Stimulated activated CD4-positive, alpha-beta T cell treated with anti-CD3 and anti-CD28 coated beads, Interleukin-2, amount 100 ng/mL, for 48 hours (primary cell): ENCODE measurements at places on chromosomes 6 and 20.
A peak's percentile ranks its signal among the peaks of the same experiment; 100 is the strongest.

DNA sequence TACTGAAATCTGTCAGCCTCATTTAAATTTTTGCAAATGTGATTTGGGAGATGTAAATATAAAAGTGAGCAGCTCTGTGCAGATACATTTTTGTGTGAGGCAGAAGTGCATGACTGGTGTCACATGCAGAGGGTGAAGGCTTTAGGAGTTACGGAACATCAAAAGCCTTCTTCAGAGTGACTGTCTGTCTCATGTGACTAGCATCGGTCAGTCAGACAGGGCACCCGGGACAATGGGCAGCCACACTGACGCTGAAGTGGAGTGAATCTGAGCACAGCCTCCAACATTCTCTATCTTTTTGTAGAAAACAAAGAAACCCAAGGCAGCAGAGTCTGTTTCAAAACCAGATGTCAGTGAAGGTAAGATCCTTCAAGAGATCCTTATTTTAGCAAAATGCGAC, 7.9 kb upstream of the FAM209A start:
- no peak for DNase-seq

DNA sequence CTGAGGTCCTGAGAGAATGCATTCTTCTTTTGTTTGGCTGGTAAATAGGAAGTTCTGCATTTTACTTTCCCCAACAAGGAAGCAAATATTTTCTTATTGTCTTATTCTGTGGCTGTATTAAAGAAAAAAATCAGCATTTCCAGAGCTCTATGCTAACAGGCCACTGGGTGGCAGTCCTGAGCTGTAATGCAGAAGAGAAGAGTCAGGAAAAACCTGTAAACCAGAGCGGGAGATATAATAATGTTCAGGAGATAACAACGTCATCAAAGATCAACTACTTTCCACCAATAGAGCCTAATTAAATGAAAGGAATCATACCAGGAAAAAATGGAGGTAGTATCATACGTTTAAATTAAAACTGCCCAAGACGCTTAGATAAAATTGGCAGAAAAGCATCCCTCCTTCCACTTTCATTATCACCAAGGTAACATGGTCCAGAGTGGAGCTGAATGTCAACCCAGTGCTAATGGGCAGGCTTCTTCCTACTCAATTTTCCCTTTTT, 55.6 kb upstream of the CARMIL1 start:
- DNase-seq = peak; percentile 66

DNA sequence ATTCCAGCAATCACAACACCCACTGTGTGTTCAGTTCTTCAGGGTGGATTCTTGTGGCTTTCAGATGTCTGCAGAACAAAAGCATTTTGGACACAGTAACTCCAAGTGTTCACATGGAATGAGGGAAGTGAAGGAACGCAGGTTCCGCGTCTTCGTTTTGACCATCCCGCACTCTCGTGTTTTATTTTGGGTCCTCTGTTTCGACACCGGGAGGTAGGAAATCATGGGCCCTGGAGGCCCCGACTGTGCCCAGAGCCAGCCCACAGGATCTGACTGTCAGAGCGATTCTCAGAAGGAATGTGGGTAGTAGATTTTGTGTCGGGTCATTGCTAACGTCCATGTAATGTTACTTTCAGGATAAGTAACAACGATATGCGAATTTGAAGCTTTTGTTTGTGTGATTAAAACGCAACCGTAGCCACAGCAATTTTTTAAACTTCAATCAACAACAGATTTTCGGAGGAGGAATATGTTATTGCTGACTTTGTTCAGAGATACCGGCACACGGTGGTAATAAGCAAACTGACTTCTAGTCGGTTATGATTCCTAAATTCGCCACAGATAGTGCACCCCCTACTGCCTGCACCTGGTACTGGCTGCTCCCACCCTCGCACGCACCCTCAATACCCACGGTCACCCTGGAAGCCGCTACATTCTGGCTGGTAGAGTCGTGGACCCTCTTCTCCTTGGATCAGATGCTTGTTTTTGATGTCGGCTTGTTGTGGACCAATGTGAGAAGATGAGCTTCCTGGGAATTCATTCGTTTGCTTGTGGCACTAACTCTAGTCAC, 10.5 kb downstream of the NPEPL1 start:
- no peak for DNase-seq

DNA sequence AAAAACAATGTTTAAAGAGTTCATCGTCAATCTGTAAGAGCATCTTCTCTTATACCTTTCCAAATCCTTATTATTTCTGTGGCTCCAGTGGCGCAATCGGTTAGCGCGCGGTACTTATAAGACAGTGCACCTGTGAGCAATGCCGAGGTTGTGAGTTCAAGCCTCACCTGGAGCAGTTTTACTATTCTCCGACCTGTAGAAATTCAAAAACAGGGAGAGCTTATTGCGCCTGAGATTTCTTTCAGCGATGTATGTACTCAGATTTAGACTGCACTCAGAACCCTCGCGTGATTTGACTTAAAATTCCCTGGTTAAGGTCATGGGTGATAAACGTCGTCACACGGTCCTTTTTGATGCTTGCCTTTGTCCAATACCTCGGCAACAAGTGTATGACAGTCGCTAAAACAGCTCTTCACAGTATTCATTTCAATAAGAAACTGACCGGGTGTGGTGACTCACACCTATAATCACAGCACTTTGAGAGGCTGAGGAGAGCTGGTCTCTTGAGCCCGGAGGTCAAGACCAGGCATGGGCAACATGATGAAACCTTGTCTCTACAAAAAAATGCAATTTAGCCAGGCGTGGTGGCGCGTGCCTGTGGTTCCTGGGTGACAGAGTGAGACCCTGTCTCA, 11.9 kb downstream of the GPX5 start:
- DNase-seq = no peak

DNA sequence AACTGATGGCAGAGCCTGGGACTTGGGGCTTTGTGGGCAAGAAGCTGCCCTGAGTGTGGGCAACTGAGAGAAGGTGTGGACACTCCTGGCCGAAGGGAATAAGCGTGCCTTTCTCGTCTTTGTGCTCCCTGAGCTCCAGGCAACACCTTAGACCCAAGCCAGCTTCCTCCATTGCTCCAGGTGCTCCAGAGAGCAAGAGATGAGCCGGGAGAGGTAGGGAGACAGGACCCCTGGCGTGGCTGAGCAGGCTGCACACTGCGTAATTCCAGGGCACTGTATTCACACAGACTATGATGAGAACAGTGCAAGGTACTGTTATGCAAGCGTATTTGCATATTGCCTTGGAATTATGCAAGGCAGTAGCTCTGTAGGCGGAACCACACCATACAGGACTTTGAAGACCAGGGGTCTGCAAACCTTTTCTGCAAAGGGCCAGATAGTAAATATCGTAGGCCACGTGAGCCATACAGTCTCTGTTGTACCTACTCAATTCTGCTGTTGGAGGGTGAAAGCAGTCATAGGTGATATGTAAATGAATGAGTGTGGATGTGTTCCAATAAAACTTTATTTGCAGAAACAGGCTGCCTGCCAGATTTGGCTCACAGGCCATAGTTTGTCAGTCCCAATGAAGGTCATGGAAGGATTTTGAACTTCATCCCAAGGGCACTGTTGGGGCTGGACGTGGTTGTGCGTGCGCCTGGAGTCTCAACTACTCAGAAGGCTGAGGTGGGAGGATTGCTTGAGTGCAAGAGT, 42.1 kb upstream of the FAM83D start:
- DNase-seq = no peak

GRCh38 chr6:11944111-11944510, 68.0 kb upstream of the HIVEP1 start:
- no peak for DNase-seq

DNA sequence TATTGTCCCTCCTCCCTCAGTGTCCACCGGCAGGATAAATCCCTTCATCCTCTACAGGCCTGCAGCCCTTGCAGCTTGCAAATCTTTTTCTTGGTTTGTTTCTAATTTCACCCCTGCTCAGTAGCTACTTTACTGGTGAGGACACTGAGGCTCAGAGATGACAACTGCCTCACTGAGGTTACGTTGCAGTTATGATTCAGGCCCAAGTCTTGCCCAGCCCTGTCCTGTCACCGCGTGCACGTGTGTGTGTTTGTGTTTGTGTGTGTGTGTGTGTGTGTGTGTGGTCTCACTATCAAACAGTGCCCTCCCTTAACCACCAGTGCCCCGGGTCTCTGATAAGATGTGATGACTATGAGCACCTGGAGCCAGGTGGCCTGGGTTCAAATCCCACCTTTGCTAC, 21.1 kb downstream of the FAM110A start:
- DNase-seq = no peak

DNA sequence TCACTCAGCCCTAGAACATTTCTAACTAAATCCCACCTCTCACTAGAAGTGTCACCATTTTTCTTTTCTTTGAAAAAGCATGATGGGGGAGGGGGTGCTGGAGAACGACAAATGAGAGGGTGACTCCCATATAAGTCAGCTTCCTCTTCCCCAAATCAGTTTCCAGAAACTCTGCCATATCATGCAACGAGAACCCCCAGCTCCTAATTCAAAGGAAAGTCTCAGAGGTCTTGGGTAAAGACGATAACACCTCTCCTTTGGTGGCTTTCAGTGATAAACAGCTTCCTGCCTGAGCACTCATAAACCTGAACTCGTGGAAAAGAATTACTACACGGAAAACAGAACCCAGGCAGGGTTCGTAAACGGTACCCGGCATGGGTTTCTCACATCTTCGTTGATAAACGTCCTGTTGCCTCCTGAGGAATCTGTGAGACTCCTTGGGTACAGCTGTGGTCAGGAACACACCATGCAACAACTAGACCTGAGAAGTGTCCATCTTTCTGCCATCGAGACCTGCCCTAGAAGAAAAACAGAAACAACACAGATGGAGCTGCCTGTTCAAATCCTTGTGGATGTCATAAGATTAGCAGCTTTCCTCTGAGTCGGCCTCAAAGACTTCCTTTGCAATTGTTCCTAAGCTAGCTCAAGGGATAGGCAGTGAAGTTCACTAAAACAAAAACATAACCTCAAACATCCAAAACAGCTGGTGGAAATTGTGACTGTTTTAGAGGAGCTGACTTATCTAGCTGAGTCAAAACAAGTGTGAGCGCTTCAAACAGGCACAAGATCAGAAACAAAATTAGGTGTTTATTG, 185.8 kb upstream of the PRDM1 start:
- DNase-seq = no peak

- DNase-seq = no peak
Observed at GRCh38 chr6:53295176-53295575, 53.6 kb downstream of the ELOVL5 start.

- no peak for DNase-seq
Observed at GRCh38 chr6:148565930-148566663, 180.7 kb upstream of the UST start.

DNA sequence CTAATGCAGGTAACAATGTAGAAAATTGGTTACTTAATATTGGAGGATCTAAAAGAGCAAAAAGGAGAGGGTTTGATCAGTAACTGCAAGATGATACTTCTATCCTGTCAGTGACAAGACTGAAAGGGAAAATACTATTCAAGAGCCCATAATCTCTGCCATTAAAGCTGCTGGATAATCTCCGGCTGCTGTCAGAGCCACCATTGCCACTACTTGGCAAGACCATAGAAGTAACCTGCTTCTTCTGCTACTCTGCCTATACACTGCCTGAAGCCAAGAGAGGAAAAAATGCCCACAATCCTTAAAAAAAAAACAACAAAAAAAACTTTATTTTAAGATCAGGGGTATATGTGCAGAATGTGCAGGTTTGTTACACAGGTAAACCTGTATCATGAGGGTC, 386.5 kb upstream of the ID4 start:
- DNase-seq = no peak

- DNase-seq = no peak
Observed at GRCh38 chr6:1865585-1865984, 255.9 kb downstream of the FOXC1 start.

DNA sequence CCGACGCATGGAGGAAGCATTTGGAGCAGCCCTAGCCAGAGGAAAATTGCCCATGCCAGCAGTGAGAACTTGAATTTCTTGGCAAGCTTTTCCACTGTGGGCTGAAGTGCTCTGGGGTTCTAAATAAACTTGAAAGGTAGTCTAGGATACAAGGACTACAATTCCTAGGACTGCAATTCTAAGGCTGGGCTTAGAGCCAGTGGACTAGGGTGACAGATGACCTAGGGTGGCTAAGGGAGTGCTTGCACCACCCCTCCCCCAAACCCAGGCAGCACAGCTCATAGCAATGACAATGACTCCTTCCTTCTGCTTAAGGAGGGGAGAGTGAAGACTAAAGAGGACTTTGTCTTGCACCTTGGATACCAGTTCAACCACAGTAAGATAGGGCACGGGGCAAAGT, 122.3 kb downstream of the THBS2 start:
- no peak for DNase-seq

DNA sequence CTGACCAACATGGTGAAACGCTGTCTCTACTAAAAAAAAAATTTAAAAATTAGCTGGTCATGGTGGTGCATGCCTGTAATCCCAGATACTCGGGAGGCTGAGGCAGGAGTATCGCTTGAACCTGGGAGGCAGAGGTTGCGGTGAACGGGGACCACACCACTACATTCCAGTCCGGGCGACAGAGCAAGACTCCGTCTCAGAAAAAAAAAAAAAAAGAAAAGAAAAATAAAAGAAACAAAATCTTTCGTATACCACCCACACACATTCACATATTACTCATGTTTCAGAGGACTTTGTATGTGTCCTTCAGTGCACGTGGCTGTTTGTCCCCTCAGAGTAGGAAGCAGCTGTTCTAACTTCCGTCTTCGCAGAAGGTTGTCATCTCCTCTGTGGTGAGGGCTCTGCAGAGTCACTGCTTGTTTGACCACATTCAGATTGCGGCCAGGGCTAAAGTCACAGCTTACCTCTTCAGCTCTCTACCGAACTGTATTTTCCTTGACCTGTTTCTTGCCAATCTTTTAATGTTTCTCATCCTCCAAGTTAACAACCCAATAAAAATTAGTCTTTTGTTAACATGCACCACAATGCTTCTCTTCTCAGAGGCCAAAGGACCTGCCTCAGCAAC, 36.6 kb upstream of the HIVEP1 start:
- DNase-seq = no peak
